ENCODE measurements at places on chromosomes 4 and X. TPM values are rescaled to one million over a fixed set of nuclear protein-coding genes. Genes with fewer than 3 reads are reported as not detected.

Gene GUCY1A1
- total RNA-seq: 0.54 TPM

DNA sequence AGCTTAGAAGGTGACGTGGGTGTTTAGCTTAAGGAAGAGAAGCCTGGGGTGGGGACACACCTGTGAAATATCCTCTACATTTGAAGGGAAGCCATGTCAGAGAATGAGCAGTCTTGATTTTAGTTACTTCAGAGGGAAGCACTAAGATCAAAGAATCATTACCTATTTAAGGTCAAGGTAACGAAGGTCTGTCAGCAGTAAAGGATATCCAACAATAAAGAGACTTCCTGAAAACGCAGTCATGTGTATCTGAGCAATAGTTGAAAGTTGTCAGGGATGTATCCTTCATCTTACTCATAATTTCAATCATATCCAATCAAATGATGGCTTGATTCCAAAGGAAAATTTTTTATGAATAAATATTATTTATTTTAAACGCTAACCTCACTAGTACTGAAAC is 33.5 kb downstream of the IGFBP7 start:
- no peak overlapping the region for H3K27ac ChIP-seq
- H3K4me3 ChIP-seq: no peak overlapping the region
- DNase-seq: no peak
- no peaks in the 10 kb centered on the region for H3K27me3 ChIP-seq

Gene GPM6B
- total RNA-seq: 5.9 TPM

Gene DGKQ
- total RNA-seq: 4.4 TPM

Gene GAGE2A
- not detected for total RNA-seq

Gene WNK3
- 1.4 TPM for total RNA-seq

DNA sequence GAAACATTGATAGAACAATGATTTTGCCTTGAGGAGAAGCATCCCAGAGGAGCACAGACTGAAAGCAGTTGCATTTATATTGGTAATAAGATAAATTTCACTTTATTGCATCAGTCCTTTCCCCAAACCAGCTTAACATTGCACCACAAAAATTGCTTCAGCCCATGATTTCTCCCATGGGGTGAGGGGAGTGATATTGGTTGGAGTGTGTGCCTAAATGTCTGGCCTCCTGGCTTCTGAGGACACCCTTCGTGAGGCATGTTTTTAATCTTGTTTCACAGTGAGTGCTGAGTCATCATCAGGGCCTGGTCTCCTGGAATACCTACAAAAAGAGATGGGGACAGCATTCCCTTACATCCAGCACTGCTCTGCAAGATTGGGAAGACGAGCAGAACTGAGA is 487.9 kb downstream of the C4orf33 start:
- no peak for DNase-seq
- no peaks in the 10 kb centered on the region for H3K36me3 ChIP-seq
- H3K27ac ChIP-seq: no peak overlapping the region
- H3K27me3 ChIP-seq: no peaks in the 10 kb centered on the region

GRCh38 chr4:155973639-155974475 is 20.2 kb upstream of the CTSO start:
- H3K27me3 ChIP-seq: no peaks in the 10 kb centered on the region
- peaks cover 7% of the 10 kb centered on the region for H3K4me1 ChIP-seq
- H3K27ac ChIP-seq: no peak overlapping the region
- H3K36me3 ChIP-seq: no peaks in the 10 kb centered on the region
- H3K4me3 ChIP-seq: no peak overlapping the region
- DNase-seq: peak; percentile 37

Gene ERAS
- total RNA-seq: not detected

DNA sequence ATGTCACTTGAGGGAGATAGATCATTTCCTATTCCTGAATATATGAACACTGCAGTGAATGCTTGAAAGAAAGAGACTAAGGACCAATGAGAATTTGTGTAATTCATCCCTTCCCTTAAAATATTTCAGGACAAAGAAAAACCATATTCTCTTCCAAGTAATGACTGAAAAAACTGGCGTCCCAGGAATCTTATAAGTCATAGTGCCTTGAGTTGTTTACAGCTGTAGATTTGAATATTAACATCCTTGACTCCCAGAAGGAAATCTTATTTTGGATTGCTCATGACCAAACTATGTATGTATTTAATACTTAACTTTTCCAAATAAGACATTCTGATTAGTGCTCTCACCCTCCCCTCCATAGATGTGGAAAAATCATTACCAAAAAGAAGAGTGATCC is 55.5 kb downstream of the CLDN22 start:
- peaks cover 21% of the 10 kb centered on the region for H3K4me1 ChIP-seq
- H3K27ac ChIP-seq: peak overlapping the region; percentile 99
- peak; percentile 87 for DNase-seq
- H3K36me3 ChIP-seq: peaks cover 29% of the 10 kb centered on the region

Gene SMIM31
- total RNA-seq: not detected

Measured in IMR-90 (cell line).